Stimulated activated CD8-positive, alpha-beta memory T cell treated with anti-CD3 and anti-CD28 coated beads, Interleukin-7, amount 100 ng/mL, for 1 hour (primary cell): ENCODE measurements at places on chromosomes 6 and 20.

DNA sequence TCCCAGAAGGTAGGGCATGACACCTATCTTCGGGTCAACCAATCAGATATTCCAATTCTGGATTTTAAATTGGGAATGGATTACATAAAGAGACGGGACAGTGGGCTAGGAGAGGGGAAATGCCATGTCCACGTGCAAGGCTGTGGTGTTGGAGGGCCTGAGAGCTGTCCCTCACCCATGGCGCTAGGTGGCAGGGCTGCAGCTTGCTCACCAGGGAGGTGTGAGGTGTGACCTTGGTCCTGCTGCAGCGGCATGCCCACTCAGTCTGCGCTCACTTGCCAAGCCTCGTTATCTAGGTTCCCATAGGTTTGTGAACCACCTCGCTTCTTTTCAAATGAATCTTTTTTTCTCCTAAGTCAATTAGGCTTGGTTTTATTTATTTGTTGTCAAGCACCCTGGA is 19.4 kb upstream of the CST3 start:
- DNase-seq: no peak

DNA sequence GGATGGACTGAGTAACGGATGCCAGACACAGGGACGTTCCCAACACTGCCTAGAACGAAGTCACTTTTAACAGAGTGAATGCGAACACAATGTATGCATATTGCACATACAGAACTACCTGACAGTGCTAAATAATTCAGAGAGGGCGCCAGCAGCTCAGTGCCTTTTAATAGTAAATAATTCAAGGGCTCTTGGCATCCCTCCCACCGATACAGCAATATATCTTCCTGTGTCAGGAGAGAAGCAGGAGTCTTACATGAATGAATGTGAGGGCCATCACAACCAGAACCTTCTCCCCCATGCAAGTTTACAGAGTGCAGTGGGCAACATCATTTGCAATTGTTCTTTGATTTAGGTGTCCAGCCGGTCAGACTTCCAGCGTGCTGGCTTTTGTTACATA is 88.4 kb upstream of the KCNG1 start:
- no peak for DNase-seq

DNA sequence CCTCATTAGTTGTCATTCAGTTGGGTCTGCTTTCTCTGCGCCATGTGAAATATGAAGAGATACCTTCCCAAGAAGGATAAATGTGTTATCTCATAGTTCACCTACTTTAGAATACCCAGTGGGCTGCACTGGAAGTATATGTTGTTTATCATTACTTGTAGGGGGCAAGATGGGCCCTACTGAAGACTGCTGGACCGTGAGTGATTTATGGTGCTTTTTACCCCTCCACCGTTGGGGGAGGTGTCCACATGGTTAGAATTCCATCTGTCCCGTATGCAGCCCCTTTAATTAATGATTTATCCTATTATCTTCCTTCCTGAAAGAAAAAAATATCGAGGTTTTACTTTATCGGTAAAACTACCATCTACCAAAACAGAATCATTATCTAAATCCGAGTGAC is 97.0 kb downstream of the TSHZ2 start:
- DNase-seq: no peak

- DNase-seq: no peak
These were observed 41.2 kb upstream of the TMEM200A start for GRCh38 chr6:130324657-130325056.

DNA sequence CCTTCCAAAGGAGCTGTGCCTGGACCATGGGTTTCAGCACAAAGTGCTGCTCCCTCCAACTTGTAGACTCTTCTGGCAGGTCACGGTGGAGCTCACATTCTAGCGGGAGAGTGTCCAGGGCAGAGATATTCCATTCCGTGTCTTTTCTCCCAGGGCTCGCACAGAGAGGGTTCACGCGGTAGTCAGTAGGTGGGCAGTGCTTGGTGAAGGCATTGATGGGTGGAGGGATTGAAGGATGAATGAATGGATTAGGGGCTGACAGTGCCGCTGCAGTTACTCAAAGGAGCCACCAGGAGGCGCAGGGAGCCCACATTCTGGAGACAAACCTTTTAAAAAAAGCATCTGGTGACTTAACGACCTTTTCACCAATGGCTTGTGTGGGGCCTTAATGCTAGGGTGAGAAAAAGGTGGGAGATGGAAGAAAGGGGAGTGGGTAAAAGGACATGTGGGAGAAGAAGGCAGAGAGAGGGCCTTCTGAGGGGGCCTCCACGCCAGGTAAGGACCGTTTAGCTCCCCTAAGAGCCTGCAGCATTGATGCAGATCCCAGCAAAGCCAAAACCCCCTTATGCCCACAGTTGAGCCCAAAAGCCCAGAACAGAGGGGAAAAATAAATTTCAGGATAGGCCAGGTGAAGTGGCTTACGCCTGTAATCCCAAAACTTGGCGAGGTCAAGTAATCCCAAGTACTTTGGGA is 17.5 kb upstream of the FAM110A start:
- peak; percentile 52 for DNase-seq

DNA sequence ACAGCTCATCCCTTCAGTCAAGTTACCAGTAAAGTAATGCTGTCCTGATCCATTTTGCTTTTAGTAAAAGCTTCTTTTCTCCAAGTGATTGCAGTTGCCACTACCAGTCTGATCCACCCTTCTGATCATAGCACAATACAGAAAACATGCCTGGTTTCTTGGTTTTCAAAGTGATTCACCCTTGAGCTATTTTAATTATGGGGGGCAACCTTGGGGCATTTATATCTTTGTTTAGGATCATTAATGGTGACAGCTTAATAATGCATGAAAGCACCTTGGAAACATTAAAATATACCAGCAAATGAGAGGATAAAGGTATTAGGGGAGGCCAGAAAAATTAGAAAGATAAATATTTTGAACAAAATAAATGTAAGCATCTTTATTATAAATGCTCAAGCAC is 38.4 kb downstream of the LRRC1 start:
- no peak for DNase-seq

DNA sequence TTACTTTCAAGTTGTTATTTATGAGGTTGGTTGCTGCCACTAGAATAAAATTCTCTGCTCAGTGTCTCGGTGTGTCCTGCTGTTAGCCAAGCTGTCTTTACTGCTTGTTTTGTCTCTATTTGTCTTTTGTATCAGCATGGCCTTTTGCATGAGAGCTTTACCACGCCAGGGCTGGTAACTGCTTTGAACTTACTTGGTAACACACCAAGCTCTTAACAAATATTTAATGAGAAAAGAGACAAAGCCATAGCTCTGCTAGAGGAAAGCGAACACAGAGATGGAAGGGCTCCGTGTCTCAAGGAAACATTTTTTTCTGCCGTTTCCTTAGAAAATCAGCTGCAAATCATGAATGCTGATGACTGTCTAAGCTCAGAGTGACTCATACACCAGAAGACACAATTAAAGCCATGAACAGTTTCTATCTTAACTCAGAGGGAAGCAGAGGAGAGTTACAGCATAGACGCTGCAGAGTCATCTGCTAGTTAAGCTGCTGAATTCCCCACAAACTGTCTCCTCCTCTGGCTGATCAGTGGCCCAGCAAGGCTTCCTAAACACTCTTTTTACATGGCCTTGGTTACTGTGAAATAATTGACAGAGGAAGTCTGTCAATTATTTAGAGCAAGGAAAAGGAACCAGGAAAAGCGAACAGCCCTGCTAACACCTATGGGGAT is 44.8 kb downstream of the AGPAT4 start:
- DNase-seq: no peak
